ENCODE measurements at places on chromosomes 1 and 21. TPM values are rescaled to one million over a fixed set of nuclear protein-coding genes. Genes with fewer than 3 reads are reported as not detected.

Gene RHD
- total RNA-seq, result not detected

Gene DMRTA2
- total RNA-seq, result not detected

Gene G0S2
- 36.5 TPM for total RNA-seq

Gene CCDC17
- total RNA-seq, result 5.0 TPM

Gene APH1A
- total RNA-seq, result 135 TPM

Gene AQP10
- 0.64 TPM for total RNA-seq

Gene KCNJ15
- 80.1 TPM for total RNA-seq

Gene SYT11
- 8.9 TPM for total RNA-seq

Gene LRRN2
- total RNA-seq, result 3.2 TPM

Gene HMGCS2
- total RNA-seq, result not detected

Gene S100A16
- total RNA-seq, result 69.6 TPM

Gene SEC16B
- 2.2 TPM for total RNA-seq
